Endodermal cell (in vitro differentiated cells): ENCODE measurements at places on chromosomes 5 and 9. TPM values are rescaled to one million over a fixed set of nuclear protein-coding genes. Genes with fewer than 3 reads are reported as not detected.

DNA sequence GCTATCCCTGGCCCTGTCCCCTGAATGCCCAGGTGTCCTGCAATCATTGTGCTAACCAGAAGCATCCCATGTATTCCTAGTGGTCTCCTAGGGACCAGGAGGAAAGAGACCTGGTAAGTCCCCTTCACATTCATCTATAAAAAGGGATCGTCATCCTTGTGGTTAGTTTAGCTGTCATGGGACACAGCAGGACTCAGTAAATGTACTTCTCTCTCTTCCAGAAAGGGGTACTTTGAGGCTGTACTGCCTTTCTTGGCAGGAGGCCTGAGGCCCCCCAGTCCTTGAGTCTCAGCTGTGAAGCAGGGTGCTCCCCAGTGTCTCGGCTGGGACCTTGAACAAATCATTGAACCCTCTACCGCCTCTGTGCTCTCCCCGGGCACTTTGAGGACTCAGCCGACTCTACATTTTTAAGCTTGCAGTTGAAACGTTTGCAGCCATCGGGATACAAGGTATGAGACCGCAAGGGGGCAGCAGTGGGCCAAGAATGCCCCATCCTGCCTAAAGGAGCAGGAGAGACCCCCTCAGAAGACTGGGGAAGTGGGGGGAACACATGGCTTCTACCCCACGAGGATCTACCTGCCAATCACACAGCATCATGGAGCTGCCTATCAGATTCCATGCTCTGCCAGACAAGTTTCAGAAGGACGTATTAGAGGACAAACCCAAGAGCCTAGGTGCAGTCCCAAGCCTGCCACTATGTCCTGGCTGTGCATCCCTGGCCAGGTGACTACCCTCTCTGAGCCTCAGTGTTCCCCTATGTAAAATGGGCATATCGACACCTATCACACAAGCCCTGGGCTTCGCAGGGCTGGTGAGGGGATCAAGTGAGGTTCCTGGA lies 2.4 kb upstream of the PHYKPL start:
- peak; percentile 95 for DNase-seq

GRCh38 chr9:89455356-89455824 lies 42.5 kb downstream of the SEMA4D start:
- no peak for DNase-seq

GRCh38 chr9:6426117-6426516 lies 13.1 kb downstream of the UHRF2 start:
- no peak for DNase-seq

- peak; percentile 25 for DNase-seq
Observed at GRCh38 chr5:113170707-113171106, 194.1 kb downstream of the DCP2 start.

DNA sequence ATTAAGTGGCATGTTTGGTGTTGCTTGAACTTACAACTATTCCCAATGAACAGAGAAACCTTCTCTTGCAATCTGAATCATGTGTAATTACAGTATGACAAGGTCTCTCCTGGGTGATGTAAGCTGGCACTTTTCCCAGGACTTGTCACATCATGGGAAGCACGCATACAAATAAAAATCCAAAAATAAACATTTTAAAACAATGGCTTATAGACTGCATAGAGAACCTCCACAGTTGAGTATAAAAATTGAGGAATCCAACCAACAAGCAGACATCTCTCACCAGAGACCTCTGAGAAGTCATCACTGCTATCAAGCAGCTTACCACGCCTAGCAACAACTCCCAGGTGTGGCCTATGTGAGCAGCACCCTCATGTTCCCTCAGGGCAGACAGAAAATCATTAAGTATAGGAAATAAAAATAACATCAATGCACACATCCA lies 3.9 kb downstream of the MLLT3 start:
- no peak for DNase-seq

DNA sequence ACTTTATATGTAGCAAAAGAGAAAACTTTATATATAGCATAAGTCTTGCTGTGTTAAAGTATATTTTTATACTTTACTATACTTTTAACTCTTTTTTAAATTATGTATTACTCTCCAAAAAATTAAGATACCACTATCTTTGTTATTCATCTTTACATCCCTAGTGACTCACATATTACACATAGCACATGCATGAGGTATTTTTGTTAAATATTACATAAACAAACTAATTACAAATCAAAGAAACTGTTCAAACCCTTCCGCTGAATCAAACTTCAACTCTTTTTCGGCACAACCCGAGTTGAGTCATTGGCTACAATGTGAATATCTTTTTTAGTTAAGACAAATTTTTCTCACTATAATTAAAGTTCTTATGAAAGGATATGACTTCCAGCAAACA lies 32.1 kb downstream of the NADK2 start:
- DNase-seq, result no peak

DNA sequence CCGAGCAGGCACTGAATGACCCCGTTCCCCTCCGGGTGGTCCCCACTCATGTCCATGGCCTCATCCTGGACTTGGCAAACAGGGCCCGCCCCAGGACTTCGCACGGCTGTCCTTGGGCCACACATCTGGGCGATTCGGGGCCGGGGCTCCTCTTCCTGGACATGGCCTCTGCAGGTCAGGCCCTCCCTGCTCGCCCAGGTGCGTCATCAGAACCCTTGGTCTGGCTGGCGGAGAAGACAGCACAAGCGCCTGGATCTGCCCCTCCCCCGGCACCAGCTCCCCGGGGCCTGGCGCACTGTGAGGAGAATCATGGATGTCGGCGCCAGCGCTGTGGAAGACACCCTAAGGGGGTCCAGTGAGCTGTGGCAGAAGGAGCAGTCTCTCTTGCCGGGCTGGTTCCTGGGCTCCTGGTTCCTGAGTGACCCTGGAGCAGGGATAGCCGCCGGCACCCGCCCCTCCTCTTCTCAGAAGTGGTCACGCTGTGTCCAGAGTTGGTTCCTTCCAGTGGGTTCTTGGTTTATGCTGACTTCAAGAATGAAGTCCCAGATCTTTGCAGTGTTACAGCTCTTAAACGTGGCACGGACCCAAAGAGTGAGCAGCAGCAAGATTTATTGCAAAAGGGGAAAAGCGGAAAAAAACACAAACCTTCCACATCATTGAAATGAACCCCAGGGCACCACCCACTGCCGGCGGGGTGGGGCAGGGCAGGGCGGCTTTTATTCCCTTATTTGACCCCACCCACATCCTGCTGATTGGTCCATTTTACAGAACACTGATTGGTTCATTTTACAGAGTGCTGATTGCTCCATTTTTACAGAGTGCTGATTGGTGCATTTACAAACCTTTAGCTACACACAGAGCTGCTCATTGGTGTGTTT lies 25.9 kb upstream of the SLC12A7 start:
- no peak for DNase-seq

- no peak for DNase-seq
Observed at GRCh38 chr9:1051210-1051583, 1.0 kb downstream of the DMRT2 start.

- DNase-seq, result no peak
Observed at GRCh38 chr9:37259951-37260350, 139.6 kb downstream of the ZCCHC7 start.

DNA sequence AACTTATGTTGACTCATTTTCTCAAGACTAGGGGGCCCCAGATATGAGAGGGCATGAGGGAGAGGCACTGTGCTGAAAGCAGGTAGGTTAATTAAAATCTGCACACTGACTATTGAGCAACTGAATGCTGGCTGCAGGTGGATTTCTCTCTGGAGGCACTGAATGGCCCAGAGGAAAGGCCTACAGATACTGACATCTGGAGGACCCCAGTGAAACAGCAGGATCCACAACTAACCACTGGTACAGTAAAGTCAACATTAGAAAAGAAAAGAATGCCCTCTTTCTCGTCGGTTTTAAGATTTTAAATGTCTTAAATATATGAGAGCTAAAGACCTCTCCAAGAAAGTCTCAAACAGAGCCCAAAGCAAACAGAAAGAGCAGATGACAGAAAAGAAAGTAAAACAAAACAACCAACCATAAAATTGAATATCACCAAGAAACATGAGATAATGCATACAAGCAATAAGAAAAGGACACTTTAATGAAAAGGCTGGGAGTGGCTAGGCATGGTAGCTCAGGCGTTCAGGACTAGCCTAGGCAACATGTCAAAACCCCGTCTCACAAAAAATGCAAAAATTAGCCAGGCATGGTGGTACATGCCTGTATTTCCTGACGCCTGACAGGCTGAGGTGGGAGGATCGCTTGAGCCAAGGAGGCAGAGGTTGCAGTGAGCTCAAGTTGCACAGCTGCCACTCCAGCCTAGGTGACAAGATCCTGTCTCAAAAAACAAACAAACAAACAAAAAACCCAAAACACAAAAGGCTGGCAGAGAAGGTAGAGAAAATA lies 43.3 kb downstream of the PUM3 start:
- no peak for DNase-seq

GRCh38 chr5:50947906-50948683 lies 281.7 kb downstream of the PARP8 start:
- no peak for DNase-seq

DNA sequence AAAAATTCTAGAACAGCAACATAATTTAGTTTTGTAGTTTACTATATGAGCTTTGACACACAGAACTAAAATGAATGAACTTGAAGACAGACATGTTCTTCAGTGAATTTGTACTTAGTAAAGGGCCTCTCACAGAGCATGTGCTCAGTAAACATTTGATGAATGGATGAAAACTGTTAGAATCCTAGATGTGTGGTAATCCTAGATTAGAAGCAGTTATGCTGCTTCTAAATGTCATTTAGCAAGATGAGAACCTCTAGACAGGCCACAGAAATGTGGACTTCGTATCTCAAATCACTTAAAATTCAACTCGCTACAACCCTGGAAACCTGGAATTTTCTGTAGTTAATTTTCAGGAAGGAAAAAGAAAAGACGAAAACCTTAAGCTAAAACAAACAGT lies 8.5 kb downstream of the GOLPH3 start:
- DNase-seq, result no peak

- peak; percentile 99 for DNase-seq
Observed at GRCh38 chr5:107571621-107572536, 98.9 kb downstream of the EFNA5 start.

- no peak for DNase-seq
Observed at GRCh38 chr9:7117676-7118561, 360.1 kb downstream of the KDM4C start.

GRCh38 chr9:36941441-36941840 lies 92.6 kb downstream of the PAX5 start:
- peak; percentile 29 for DNase-seq

DNA sequence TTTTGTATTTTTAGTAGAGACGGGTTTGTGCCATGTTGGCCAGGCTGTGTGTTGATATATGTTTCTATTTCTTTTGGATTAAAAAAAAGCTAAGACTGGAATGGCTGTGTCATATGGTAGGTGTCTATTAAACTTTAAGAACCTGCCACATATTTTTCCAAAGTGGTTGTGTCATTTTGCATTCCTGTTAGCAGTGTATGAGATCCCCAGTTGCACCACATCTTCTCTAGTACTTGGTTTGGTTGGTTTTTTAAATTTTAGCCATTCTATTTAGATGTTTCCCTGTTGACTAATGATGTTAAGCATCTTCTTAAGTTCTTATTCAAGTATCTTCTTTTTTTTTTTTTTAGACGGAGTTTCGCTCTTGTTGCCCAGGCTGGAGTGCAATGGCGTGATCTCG lies 36.2 kb upstream of the MEGF9 start:
- no peak for DNase-seq

DNA sequence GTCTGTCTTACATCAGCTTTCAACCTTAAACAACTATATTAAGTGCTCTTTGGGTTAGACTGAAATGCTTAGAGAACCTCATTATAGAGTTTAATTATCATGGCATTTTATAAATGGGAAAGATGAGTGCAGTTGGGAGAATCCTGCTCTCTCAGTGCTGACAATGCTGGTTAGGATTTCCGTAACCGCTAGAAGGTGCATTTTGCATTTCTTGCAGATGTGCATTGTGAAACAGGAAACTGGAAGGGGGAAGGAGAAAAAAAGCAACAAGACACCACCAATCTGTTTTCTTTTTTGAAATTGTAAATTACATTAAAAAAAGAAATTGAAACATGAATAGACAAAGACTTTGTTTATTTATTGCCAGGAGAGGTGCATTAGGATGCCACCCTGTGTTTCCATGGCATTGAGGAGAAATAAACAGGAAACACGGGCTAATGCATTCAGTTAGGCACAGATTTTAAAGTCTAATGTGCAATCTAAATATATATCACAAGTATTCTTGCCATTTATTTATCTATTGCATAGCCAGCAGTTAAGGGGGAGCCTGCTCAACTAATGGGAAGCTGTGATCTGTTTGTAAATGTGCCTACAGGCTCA lies 478.9 kb downstream of the PSAT1 start:
- no peak for DNase-seq

GRCh38 chr9:86792136-86792535 lies 155.2 kb downstream of the GAS1 start:
- no peak for DNase-seq

DNA sequence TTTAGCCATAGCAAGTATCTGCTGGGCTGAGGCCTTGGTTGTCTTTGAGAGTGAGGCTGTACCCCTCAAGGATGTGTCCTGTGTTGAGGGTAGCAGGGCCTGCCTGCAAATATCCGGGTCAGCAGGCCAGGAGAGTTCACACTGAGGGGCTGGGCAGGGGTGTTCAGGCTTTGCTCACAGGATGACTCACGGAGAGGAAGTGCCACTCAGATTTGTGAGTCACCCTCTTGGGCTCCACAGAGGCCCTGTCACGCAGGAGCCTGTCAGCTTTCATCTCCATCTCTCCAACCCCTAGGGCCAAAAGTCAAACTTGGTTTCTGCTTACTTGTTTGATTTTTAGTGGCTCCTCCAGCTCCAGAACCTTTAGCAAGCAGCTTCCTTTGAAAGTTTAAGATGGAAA lies 211.5 kb downstream of the SEC61B start:
- peak; percentile 75 for DNase-seq

- DNase-seq, result peak; percentile 73
Observed at GRCh38 chr9:70120834-70121510, 77.3 kb downstream of the MAMDC2 start.

GRCh38 chr9:95807326-95807947 lies 68.1 kb upstream of the ERCC6L2 start:
- no peak for DNase-seq

Gene PGGT1B
- 30.4 to 44.9 TPM (median 44.6 TPM) in 3 replicates for total RNA-seq

Gene C9orf43
- total RNA-seq, result 0.40 and 0.90 TPM in 2 replicates

Gene SMAD5
- total RNA-seq, result 93.3 to 112 TPM (median 105 TPM) in 3 replicates

Gene FOXD4
- total RNA-seq, result 0.25 TPM in 1 of 3 replicates, not detected in the others

Gene ERP44
- total RNA-seq, result 22.4 to 28.4 TPM (median 22.4 TPM) in 3 replicates

Gene BAAT
- 0.14 TPM in 1 of 2 replicates, not detected in the other for total RNA-seq

Gene FCN1
- total RNA-seq, result not detected in 3 replicates

Gene RNF183
- total RNA-seq, result 0.50 to 1.0 TPM (median 0.97 TPM) in 3 replicates

Gene ECM2
- total RNA-seq, result 1.9 and 3.2 TPM in 2 replicates
